ENCODE measurements at places on chromosomes 1 and 21.
A peak's percentile ranks its signal among the peaks of the same experiment; 100 is the strongest.

DNA sequence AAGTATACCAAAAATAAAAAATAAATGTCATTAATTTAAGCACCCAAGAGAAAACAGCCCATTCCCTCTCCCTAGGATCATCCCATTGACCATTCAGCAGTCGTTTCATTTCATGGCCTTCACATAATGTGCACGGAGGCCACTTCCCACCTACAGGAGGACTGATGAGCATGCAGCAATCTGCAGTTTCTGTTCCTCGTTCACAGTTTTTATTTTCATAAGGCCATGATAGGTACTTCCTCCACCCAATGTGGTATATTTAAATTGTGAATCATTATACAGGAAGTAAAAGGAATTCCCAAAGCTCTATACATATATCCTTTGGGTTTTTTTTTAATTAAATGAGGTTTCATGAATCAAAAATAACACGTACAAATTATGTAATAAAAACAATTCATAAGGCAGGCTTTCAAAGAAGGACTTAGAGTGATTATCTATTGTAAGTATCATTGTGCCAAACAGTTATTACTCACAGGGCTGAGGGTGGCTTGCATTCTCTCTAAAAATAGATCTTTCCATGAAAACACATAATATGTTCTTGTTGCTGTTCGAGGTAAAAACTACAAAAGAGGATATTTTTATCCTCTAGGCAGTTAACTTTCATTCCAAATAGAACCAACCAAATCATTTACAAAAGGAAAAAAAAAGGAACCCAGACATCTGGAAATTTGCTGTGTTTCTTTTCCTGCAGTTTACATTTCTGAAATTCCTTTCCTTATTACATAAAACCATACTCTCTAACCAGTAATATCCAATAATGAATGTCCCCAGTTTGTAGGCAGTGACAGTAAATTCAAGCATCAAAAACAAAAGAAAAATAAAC lies 27.5 kb upstream of the SLC44A3 start:
- DNase-seq = peak; percentile 59

DNA sequence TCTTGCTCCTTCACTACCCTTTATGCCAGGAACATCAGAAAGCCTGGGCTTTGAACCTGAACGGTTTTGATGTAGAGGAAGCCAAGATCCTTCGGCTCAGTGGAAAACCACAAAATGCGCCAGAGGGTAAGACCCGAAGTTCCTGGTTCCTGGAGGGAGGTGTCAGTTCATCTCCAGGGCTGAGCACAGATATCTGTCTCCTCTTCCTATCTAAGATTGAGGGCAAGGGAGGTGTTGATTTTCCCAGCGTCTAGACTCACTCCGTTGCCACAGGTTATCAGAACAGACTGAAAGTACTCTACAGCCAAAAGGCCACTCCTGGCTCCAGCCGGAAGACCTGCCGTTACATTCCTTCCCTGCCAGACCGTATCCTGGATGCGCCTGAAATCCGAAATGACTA lies 915 bp downstream of the CDC20 start:
- peak; percentile 26 for DNase-seq

- no peak for DNase-seq
Measured at GRCh38 chr1:83834621-83835264, 164.2 kb downstream of the TTLL7 start.

- peak; percentile 97 for DNase-seq
Measured at GRCh38 chr1:248837781-248838356, at the start of gene ZNF672. Gene ZNF672 (plus strand): TSS chr1:248838224. CDS start chr1:248847275, 9,051 bp downstream.

DNA sequence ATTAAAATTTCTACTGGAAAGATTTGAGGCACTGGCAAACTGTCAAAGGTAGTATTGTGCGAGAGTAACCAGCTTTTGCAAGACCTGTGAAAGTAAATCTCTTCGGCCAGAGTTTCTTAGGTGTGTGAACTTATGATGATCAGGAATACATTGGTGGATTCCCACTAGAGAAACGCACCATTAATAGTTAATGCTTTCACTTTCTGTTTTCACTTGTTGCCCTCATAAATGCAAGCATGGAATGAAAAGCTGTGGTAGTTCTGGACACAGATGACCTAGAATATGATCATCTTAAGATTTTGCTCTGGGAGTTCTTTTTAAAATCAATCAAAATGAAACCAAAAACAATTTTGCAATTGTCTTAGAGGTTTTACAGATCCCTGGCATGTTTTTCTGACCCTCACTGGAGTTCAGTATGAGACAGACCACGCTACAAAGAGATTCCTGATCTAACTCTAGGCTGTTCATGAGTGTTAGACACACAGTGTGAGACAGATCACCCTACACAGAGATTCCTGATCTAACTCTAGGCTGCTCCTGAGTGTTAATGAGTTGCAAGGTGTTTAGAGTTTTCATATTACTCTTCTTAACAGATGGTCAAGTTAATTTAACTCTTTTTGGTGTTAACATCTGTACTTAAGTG lies 98.8 kb downstream of the SDCCAG8 start:
- DNase-seq = peak; percentile 24

DNA sequence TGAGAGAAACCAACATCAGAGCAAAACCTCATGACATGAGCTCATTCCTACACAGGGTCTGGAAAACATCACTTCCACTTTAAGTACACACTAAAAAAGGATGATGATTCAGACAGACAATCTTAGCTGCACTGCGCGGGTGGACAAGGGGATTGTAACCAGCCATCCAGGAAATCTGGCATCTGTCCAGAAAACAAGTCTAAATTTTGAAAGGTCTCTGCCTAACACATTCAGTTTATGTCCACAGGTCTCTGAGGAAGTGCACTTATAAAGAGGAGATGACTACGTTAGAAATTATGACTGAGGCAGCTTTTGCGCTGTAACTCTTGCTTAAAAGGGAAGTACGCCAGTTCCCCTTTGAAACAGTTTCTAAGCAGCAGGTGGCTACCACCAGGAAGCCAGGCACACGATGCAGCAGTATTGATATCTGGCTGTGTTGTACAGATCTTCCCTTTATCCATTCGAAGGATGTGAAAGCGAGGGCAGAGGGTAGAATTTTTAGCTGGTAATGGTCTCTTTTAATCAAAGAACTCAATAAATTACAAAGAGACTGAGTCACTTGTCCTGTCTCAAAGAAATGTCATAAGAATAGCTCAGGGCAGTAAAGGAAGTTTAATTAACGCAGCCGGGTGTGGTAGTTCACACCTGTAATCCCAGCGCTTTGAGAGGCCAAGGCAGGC lies 128.0 kb downstream of the SETD4 start:
- DNase-seq = peak; percentile 98

GRCh38 chr21:36260802-36261201 lies 59.2 kb upstream of the MORC3 start:
- no peak for DNase-seq

GRCh38 chr1:55250399-55251075 lies 35.4 kb upstream of the USP24 start:
- DNase-seq = no peak

Data from kidney glomerular epithelial cell (primary cell).